ENCODE measurements at places on chromosomes 7 and 10.

- DNase-seq, result no peak
Measured at GRCh38 chr7:127194571-127194970, 58.2 kb downstream of the GRM8 start.

GRCh38 chr7:121140790-121141189 lies 152.3 kb downstream of the CPED1 start:
- no peak for DNase-seq

DNA sequence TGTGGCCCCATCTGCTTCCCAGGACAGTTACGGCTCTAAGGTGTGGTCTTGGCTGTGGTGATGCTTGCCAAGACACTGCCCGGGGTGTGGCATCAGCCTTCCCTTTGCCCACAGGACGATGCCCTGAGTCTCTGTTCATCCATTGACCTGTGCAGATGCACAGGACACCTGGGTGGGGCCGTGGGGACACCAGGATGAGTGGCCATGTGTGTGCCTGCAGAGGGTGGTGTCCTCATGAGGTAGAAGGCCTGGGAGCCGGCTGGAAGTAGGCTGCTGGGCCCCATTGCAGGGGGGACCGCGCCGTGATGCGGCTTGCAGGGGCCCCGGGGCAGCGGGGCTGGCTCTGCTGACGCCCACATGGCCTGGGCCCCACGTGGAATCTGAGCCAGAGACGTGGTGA lies 22.4 kb upstream of the PWWP2B start:
- DNase-seq, result no peak

DNA sequence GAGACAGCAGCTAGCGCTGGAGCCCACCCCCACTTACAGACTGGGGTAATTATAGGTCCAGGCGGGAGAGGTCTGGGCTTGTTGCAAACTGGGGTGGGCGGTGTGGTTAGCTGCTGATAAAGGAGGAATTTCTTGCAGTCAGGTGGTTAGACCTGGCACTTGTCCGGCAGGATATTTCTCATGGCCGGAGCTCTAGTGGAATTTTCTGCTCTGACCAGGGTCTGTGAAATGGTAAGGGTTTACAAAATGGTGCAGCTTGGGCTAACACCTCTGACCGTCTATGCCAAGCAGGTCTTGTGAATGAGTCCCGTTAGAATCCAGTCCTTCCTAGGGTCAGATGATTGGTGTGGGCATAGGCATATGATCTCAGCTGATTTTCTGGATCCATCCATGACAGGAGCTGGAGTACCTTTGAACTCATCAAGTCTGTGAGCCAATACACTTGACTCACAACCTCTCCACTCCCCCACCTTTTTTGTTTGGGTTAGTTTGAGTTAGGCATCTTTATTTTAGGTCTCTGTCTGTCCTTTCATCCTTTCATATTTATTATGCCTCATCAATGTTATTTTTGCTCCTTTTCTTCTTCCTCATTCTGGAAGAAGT lies 213.4 kb downstream of the SUGCT start:
- DNase-seq, result no peak

- DNase-seq, result no peak
Measured at GRCh38 chr7:125814100-125814499, 884.5 kb upstream of the POT1 start.

GRCh38 chr7:101597941-101598340 lies 31.2 kb downstream of the MYL10 start:
- no peak for DNase-seq

DNA sequence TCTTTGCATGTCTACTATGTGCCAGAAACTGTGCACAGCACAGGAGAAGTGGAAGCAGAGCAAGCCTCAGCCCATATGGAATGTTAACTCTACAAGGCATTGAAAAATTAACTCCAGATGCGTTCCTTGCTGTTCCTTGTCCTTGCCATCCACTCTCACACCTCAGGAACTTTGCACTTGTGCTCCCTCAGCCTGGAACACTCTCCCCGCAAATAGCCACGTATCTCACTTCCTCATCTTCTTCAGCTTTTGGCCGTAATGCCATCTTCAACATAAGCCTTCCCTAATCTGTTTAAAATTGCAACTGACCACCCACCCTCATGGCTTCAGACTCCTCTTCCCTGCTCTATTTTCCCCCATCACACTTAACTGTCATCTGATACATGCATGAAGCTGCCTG lies 83.2 kb upstream of the CAPZA2 start:
- DNase-seq, result no peak

DNA sequence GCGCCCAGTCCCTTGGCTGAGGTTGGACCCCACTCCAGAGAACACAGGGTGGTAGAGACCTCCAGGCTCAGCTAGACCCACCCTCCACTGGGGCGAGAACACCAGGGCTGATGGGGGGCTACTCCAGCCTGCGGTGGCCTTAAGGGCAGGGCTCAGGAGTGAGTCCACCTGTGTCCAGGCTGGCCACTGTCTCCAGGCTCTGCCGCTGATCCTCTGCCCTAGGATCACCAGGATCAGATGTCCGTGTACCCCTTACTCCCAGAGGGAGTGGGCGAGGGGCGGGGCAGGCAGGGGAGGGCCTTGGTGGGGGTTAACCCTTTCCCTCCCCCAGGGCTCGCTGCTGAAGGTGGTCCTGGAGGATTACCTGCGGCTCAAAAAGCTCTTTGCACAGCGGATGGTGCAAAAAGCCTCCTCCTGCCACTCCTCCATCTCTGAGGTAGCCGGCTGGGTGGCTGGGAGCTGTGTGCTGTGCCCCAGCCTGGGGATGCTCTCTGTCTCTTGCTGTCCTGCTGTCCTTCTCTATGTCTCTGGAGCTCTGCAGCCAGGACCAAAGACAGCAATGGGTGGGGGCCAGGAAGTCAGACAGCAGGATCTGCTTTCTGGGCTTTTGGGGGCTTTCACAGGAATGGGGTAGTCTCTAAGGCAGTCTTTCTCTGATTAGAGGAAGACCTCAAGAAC lies 38.0 kb downstream of the PSAP start:
- DNase-seq, result no peak

GRCh38 chr7:37452346-37452745 lies 3.7 kb upstream of the ELMO1 start:
- DNase-seq, result no peak

DNA sequence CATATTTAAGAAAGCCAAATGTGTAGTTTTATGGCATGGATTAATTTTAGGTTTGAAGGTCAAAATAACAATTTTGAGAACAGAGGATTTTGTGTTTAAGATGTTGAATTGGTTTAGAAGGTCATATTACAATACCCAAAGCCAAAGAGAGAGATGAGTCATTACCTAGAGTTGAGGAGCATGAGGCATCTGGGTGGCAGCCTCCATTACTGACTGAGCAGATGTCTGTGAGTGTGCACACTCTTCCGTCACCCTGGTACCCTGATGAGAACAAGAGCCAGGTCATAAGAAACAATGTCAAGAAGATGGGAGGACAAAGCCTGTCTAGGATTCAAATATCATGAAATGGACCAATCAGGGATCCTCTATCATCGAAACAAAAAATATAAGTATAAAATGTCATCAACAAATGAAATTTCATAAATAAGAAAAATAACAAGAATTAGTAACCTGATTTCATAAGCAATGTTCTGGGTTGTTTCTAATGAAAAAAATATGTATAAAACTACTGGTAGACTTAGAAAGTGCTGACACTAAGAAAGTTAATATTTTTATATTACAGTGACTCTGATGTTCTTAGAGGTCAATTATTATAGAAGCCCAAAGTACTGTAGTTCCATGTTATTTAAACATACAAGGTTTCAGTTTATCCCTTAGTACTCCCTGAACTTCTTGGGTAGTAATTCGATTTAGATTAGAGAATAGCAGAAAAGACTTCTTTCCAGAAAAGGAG lies 20.0 kb downstream of the CUBN start:
- DNase-seq, result no peak

DNA sequence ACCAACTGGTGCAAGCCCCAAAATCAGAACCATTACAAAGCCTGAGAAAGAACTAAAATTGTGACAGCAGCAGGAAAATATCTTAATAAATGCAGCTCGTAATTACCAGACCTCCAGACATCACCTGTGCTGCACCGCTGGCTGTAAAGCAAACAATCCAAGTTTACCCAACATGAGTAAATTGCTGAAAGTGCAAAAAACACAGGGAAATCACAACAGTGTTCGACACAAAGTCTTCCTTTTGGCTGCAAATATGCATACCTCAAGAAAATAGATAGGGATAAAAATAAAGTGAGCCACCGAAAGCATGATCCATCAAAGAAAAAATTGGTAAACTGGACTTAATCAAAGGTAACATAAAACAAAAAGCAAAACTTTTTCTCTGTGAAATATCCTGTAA lies 101.7 kb downstream of the SLC16A9 start:
- DNase-seq, result no peak

DNA sequence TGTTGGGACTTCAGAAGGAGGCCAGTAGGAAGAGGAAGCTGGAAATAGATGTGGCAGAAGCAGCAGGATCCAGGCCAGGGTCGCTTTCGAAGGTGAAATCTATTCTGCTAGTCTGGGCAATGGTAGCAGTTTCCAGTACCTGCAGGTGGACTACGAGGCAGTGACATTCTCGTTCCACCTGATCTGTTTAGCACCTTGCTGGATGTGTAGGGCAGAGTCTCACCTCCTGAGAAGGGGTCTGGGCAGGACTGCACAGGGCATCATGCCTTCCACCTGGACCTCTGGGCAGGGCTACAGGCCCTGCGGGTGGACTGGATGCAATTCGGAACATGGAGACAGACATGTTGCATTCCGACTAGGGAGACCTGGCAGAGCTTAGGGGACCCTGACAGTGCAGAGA lies 254.8 kb upstream of the ZNF32 start:
- DNase-seq, result no peak

DNA sequence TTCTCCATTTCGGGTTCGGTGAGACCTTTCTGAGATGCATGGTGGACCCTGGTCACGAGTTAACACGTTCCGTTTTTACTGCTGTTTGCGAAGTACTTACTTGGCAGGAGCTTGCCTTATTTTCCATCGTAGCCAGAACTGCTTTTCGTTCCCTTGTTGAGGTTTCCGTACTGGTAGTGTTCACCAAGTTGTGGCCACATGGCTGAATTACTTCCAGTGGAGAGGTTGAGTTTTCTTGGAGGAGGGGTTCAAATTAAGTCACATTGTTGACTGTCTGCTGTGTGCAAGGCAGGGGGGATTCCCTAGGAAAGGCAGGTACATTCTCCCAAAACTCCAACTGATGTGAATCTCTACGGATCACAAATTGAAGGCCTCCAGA lies 4.0 kb downstream of the MXI1 start:
- DNase-seq, result no peak

GRCh38 chr7:93851536-93851935 lies 39.0 kb downstream of the TFPI2 start:
- DNase-seq, result no peak

- no peak for DNase-seq
Measured at GRCh38 chr7:86158111-86158510, 485.6 kb upstream of the GRM3 start.

DNA sequence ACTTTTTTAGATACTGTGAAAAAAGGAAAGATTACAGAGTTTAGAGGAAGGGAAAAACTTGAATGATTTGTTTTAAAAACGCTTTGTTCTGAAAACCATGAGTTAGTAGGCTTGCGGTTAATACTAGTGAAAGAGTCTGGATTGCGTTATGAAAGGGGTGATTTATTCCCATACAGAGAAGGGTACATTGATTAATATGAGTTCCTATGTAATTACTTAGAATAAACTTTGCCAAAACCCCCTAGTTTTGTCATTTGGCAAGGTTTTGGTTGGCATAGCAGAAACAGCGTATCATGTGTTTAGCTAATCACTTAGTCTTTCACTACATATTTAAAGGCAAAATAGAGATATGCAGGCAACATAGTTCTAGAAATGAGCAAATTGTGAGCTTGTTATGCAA lies 91.2 kb upstream of the POT1 start:
- no peak for DNase-seq

- DNase-seq, result no peak
Measured at GRCh38 chr10:14153570-14154055, 177.1 kb downstream of the FRMD4A start.

- no peak for DNase-seq
Measured at GRCh38 chr7:102842284-102842683, 70.5 kb upstream of the LRRC17 start.

GRCh38 chr7:20030417-20030816 lies 186.8 kb downstream of the MACC1 start:
- DNase-seq, result no peak

DNA sequence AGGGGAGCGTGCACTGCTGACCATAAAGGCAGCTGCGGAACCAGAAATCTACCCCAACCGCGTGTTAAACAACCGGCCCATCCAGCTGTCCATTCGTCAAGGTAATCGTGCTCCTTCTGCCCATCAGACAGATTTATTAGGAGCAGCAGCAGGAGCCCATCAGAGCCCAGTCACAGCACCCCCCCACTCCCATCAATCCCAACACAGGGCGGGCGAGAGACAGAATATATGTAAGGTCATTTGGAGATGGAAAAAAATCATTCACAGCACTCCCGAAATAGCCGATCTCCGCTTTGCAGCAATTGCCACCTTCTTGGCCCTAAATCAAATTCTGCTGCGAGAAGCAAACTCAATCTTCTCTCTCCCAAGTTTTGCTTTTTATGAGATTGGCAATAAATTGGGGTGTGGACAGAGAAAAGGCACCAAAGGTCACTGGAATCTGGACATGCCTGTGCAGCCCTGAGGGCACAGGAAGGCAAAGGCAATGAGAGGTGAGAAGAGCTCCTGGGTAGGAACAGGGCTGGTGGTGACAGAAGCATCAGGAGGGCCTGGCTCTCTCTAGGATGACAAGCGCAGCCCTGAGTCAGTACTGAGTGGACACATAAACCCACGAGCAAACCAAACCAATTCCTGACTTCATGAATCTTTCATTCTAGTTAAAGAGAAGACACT lies 145.0 kb upstream of the ZMIZ1 start:
- no peak for DNase-seq

DNA sequence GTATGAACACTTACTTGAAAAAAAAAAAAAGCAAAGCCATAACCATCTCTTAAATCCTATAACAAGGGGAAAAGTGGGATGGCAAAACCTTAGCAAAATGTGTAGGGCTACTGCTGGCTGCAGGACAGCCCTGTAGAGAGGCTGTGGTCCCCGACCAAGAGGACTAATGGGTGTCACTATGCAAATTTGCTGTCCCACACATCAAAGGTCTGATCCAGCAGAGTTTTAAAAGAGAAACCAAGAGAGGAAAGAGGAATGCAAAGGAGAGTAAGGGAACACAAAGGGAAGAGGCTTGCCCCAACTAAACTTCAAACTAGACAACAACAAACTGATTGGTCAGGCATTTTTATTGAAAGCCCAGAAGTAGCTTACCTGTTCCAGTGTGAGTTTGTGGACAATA lies 3.1 kb upstream of the ZNRF2 start:
- DNase-seq, result no peak

DNA sequence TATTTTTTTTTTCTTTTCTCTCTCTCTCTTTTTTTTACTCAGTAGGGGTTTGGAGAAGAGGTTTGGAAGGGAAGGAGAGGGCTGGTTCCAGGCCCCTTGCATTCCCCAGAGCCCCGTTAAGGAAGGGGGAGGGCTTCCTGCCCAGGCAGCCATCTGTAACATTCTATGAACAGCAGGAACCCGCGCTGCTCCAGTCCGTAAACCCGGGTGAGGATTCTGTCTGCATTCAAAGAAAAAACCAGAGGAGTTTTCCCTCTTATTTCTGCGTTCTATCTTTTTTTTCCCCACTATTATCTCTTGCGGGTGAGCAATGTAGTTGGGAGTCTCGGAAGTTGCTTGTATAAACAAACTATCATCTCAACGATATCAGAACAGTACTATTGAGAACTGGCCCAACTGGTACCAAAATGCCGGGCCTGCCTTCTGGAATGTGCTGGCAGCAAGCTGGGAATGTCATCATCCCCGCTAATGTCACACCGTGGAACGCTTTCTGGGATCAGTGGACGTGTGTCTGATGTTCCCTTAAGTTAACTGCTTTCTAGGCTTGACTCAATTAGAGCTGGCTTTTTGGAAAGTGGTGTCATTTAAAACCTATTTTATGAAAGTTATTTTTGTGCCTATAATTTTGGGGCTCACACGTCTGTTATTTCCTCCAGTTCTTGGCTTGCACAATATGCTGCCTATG lies 153.1 kb upstream of the MEOX2 start:
- no peak for DNase-seq
